ENCODE measurements at places on chromosomes 12 and 14.

- no peak for DNase-seq
These were observed 36.4 kb upstream of the FICD start for GRCh38 chr12:108478611-108479206.

- no peak for DNase-seq
These were observed 85.3 kb upstream of the PPM1H start for GRCh38 chr12:63020269-63020668.

DNA sequence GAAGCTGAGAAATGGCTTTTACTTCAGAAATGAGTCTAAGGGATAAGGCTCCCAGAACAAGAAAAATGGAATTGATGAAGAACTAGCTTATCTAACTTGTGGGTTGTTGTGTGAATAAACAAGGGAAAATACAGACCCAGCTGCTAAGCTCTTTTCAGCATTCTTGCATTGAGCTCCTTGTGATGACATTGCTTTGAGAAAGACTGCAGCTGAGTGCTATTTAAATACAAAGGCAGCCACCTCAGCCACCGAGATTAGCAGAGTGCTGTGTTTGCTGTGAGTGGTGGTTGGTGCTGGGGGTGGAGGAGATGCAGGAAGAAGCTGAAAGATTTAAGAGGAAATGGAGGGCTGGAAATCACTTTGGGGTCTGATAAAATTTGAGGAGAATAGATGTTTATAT, 396.0 kb upstream of the PRICKLE1 start:
- no peak for DNase-seq

DNA sequence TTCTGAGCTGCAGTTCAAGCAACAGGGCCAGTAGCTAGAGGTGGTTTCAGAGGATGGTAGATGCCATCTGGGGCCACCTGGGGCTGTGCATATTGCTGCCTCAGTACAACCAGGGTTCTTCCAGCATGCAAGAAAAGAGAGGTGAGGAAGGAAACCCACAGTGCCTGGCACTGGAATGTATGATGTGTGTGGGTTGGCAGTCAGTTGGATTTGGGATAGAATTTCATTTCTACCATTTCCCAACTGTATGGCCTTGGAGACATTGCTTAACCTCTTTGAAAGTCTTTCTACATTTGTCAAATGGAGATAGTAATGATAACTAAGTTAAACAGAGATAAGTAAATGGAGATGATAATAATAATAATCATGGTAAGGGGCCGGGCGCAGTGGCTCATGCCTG, 10.2 kb upstream of the LRRC10 start:
- no peak for DNase-seq

- DNase-seq: no peak
These were observed 17.8 kb upstream of the EGLN3 start for GRCh38 chr14:33968722-33969121.

GRCh38 chr12:40031965-40032364, 73.9 kb downstream of the SLC2A13 start:
- DNase-seq: no peak

DNA sequence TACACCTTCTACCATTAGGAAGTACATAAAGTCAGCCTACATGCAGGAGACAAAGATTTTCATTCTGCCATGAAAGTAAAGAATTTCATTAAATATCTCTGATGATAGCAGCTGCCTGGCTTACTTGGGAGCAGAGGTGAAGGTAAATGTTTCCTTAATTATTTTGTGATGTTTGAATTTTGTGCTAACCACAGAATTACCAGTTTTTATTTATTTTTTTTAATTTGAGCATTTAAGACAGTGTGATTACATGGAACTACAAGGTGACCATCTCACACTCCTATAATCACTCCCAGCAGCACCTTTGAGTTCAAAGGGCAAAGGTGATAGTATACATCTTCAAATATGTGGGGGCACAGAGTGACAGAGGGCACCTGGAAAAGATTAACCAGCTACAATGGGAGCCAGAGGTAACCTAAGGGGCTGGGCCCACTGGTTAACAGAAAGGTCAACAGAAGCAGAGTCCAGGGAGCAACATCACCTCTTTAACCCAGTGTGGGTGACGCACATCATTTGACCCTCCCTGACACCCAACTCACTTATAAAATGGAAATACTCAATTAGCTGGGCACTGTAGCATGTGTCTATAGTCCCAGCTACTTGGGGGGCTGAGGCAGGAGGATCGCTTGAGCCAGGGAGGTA, 65.0 kb downstream of the GCH1 start:
- DNase-seq: no peak

GRCh38 chr14:31465111-31465510, 7.8 kb upstream of the DTD2 start:
- DNase-seq: no peak

Measured in stimulated activated CD8-positive, alpha-beta memory T cell treated with anti-CD3 and anti-CD28 coated beads, Interleukin-15, amount 100 ng/mL, for 4 hours (primary cell).